ENCODE measurements at places on chromosomes 11 and 22. TPM values are rescaled to one million over a fixed set of nuclear protein-coding genes. Genes with fewer than 3 reads are reported as not detected.

DNA sequence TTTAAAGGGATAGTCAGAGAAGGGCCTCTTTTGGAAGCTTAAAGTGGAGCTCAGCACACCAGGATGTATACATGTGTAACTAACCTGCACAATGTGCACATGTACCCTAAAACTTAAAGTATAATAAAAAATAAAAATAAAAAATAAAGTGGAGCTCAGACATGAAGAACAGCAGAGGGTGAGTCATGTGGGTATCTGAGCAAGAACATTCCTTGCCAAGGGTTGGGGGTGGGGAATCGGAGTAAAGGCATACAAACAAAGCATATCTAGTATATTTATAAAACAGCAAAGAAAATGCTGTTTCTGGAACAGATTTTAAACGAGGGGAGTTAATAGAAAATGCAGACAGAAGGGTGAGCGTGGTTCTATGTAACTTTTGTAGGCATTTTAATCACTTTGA is 562.6 kb upstream of the ANO3 start:
- no peak overlapping the region for H3K4me3 ChIP-seq
- H3K27me3 ChIP-seq: no peaks in the 10 kb centered on the region

Gene NPTXR
- total RNA-seq: 29.3 TPM

Gene PAX6
- total RNA-seq: 0.68 TPM

GRCh38 chr22:46366327-46366731 is 30.8 kb downstream of the TRMU start:
- no peak for DNase-seq
- H3K4me1 ChIP-seq: no peaks in the 10 kb centered on the region
- H3K27ac ChIP-seq: no peak overlapping the region
- no peaks in the 10 kb centered on the region for H3K36me3 ChIP-seq

- no peak for DNase-seq
- no peak overlapping the region for H3K4me3 ChIP-seq
- no peaks in the 10 kb centered on the region for H3K36me3 ChIP-seq
Observed at GRCh38 chr11:30451626-30452025, 128.7 kb downstream of the ARL14EP start.

GRCh38 chr22:46251816-46252380 is 1.8 kb upstream of the CDPF1 start:
- no peaks in the 10 kb centered on the region for H3K27me3 ChIP-seq
- peaks cover 20% of the 10 kb centered on the region for H3K4me1 ChIP-seq
- no peak overlapping the region for H3K4me3 ChIP-seq
- H3K27ac ChIP-seq: no peak overlapping the region

DNA sequence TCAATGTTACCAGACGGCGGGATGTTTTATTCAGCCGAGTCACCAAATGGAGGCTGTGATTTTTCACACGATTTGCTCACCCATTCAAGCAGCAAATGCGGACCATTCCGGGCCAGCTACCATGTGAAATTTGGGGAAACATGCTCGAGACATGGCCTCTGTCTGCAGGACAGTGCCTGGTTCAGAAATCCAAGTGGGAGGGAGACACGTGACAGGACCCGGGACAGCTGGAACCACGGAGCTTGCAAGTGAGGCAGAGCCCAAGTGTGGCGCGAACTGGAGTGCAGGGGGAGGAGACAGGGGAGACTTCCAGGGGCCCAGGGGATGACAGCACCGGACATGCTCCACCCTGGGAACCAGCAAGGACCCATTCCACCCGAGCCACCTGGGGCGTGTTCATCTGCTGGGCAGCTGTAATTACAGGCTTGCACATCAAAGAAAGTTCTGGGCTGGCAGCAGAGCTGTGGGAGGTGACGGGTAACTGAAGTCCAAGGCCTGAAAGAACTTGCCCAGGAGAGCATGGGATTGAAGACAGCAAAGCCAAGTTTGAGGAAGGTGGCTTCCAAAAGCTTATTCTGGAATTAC is 16.5 kb downstream of the CERK start:
- H3K27me3 ChIP-seq: no peaks in the 10 kb centered on the region
- DNase-seq: no peak
- no peak overlapping the region for H3K4me3 ChIP-seq
- H3K27ac ChIP-seq: no peak overlapping the region

DNA sequence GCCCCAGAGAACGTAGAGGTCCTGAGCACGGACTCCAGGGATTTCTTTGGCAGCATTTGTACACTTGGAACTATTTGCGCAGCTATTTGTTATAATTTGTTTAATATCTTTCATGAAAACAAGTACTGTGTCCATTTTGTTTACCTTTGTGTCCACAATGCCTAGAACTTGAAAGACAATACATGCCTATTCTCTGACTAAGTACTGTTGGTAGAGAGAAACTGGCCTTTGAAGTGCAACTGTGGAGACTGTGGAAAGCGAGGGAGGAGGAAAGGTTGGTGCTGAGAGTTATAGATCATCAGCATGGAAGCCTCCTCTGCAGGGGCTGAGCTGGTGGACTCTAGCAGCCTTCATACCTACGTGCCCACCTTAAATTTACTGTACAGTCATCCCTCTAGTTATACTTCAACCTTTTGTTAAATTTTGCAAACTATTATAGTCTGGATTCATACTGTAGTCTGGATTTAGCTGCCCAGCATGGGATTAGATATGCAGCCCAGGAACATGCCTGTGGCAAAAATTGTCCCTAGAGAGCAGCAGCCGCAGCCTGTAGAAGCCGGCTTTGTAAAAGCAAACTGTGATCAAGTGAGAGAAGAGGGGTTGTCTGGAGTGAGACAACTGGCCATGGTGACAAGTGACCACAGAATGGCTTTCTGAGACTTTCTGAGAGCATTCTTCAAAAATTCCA is 24.2 kb upstream of the YAP1 start:
- H3K27ac ChIP-seq: no peak overlapping the region
- DNase-seq: no peak
- no peaks in the 10 kb centered on the region for H3K27me3 ChIP-seq
- no peak overlapping the region for H3K4me3 ChIP-seq
- H3K4me1 ChIP-seq: no peaks in the 10 kb centered on the region

Gene TEX12
- total RNA-seq: 0.54 TPM

- H3K27ac ChIP-seq: no peak overlapping the region
- H3K4me3 ChIP-seq: no peak overlapping the region
- H3K4me1 ChIP-seq: peaks cover 14% of the 10 kb centered on the region
- H3K36me3 ChIP-seq: peaks cover 12% of the 10 kb centered on the region
- no peaks in the 10 kb centered on the region for H3K27me3 ChIP-seq
- no peak for DNase-seq
Observed at GRCh38 chr22:20866736-20867135, 7.9 kb downstream of the SNAP29 start.

GRCh38 chr22:23376256-23376655 is 195.9 kb downstream of the BCR start:
- DNase-seq: no peak
- H3K4me1 ChIP-seq: no peaks in the 10 kb centered on the region
- no peaks in the 10 kb centered on the region for H3K27me3 ChIP-seq
- H3K36me3 ChIP-seq: no peaks in the 10 kb centered on the region
- H3K4me3 ChIP-seq: no peak overlapping the region
- H3K27ac ChIP-seq: no peak overlapping the region

DNA sequence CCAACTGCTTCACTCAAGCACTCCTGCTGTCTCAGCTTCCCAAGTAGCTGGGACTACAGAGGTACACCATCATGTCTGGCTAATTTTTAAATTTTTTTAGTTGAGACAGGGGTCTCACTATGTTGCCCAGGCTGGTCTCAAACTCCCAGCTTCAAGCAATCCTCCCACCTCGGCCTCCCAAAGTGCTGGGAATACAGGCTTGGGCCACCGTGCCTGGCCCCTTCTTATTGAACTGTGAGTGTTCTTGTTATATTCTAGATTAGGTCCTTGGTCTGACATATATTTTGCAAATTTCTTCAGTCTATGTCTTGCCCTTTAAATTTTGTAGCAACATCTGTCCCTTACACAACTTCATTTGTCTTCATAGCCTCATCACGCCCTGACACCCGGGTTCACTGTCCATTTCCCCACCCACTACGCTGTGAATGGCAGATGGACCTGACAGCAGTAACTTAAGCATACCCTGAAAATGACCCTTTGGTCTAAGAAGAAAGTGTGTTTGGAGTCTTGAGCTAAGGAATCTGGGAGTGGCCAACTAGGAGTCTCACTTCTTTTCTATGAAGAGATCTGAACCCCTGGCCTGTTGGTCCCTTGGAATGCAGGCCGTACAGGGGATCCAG is 4.2 kb upstream of the FAM118A start:
- H3K27ac ChIP-seq: no peak overlapping the region
- no peak for DNase-seq
